Mesothelial cell of epicardium (in vitro differentiated cells): ENCODE measurements at places on chromosomes 4 and X. TPM values are rescaled to one million over a fixed set of nuclear protein-coding genes. Genes with fewer than 3 reads are reported as not detected.

The CT47C1 gene
- not detected in 3 replicates for total RNA-seq

DNA sequence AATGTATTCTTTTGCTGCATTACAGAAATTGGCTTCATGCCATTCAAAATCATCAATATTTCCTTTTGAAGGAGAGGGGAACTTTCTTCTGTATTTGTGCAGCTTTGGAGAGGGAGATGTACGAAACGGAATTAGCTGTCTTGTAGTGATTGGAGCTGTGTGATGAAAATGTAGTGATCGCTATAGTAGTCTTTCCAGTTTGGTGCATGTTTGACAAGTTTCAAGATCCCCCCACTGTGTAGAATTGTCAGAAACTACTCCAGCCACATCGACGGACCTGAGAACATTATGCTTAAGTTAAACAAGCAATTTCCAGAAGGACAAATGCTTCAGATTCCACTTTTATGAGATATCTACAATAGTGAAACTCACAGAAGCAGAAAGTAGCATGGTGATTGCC, 21.6 kb upstream of the MAGEA1 start:
- H3K4me3 ChIP-seq = no peak overlapping the region
- no peak overlapping the region for H3K27ac ChIP-seq
- no peak for DNase-seq
- no peaks in the 10 kb centered on the region for H3K4me1 ChIP-seq
- no peaks in the 10 kb centered on the region for H3K36me3 ChIP-seq

The MAGEC1 gene
- total RNA-seq = not detected in 3 replicates

The BEX1 gene
- total RNA-seq = 10.7 to 12.2 TPM (median 10.8 TPM) in 3 replicates

The OTUD6A gene
- total RNA-seq = not detected in 3 replicates

The MAB21L2 gene
- 14.2 to 16.0 TPM (median 14.4 TPM) in 3 replicates for total RNA-seq

- no peak for DNase-seq
- no peaks in the 10 kb centered on the region for H3K36me3 ChIP-seq
- H3K4me3 ChIP-seq = no peak overlapping the region
- H3K4me1 ChIP-seq = peaks cover 3% of the 10 kb centered on the region
Measured at GRCh38 chrX:31837445-31838049, 765.7 kb upstream of the FTHL17 start.

GRCh38 chr4:156763511-156763910, 208.1 kb downstream of the PDGFC start:
- H3K4me1 ChIP-seq = peaks cover 37% of the 10 kb centered on the region
- no peak overlapping the region for H3K4me3 ChIP-seq
- H3K27me3 ChIP-seq = no peaks in the 10 kb centered on the region
- H3K27ac ChIP-seq = peak overlapping the region; percentile 81

GRCh38 chr4:2396781-2397368, 21.6 kb downstream of the ZFYVE28 start:
- peaks cover 30% of the 10 kb centered on the region for H3K4me1 ChIP-seq
- H3K4me3 ChIP-seq = no peak overlapping the region
- no peak for DNase-seq
- no peak overlapping the region for H3K27ac ChIP-seq
